ENCODE measurements at places on chromosomes 3 and 15.

DNA sequence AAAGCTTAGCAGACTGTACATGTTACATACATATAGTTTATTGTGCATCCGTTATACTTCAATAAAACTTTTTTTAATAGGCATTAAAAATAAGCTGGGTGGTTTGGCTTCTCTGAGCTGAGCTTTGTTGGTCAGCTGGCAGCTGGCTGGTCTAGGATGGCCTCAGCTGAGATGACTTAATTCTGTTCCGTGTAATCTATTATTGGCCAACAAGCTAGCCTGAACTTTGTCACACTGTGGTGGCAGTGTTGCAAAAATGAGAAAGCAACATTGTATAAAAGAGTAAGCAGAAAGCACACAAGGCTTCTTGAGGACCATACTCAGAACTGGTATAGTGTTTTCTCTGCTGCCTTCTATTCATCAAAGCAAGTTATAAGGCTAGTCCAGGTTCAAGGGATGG, 45.2 kb downstream of the CGGBP1 start:
- no peak for DNase-seq

- peak; percentile 31 for DNase-seq
Measured at GRCh38 chr3:72887705-72888545, at the start of gene GXYLT2. Gene GXYLT2, plus strand, starts transcription at chr3:72888046. Its CDS starts 188 bp downstream, at chr3:72888234.

DNA sequence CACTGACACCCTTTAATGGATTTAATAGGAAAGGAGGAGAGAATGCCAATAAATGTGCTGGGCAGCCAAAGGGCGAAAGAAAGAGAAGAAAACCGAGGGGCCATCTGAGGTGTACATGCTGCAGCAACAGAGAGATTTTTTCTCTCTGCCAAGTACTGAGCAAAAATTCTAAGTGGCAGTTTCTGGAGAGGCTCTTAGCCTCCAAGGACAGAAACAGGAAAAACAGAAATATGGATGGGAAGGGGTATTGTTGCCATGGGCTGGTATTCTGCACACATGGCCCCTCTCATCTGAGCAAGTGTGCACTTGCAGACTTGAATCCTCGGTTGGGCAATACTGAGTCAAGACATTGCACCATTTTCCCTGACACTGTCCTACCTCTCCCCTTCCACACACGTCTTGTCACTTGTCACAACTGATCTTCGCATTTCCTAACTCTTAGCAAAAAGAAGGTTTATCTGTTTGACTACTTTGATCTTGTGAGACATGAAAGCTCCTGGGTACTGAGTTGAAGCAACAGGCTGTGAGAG, 73.9 kb downstream of the PRICKLE2 start:
- no peak for DNase-seq

DNA sequence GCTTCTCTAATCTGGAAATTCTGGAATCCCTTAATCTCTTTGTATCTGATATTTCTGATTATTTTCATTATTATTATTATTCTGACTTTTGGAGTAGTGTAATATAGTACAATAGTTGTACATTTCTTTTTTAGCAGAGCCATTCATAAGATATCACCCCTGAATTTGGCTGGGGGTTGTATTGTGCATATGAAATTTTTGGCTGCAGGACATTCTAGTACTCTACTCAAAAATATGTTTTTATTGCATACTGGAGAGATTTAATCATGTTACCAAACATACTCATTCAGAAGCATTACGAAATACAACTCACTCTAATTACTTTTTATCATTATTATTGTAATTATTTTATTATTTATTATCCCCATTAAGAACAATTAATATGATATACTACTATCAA, 589.7 kb upstream of the KCNMB2 start:
- no peak for DNase-seq

DNA sequence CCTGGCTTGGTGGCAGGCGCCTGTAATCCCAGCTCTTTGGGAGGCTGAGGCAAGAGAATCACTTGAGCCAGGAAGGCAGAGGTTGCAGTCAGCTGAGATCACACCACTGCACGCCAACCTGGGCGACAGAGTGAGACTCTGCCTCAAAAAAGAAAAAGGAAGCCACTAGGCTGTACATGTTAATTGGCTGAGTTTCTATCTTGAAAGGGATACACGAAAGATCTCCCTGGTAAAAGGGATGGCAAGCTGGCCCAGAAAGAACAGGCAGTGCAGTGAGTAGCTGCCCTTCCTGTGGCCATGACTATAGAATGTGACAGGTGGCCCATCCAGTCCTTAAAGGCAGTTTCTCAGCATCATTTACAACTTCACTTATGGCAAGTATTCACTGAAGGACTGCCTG, 12.3 kb downstream of the LRIG1 start:
- no peak for DNase-seq

GRCh38 chr3:154132777-154133375, 11.7 kb downstream of the ARHGEF26 start:
- DNase-seq: peak; percentile 24

DNA sequence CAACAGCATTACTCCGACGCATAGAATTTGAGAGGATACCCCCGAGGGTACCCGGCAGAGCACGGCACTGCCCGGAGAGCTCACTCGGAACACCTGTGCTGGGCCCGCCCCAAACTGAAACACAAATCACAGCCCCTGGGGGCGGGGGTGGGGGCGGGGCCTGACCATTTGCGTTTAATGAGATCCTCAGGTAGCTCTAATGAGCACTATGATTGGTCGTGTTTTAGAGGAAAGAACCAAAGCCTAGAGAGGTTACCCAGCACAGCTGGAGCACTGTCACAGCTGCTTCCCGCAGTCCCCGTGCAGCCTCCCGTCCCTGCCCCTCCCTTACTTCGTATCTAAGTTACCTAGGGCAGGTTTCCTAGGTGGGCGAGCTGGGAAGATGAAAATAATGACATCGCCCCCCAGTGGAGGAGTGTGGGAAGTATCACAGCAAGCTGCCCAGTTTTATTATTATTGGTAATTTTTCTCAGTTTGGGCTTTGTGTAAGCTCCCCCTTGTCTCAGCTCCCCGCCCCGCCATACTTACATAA, 187.1 kb downstream of the PDE8A start:
- DNase-seq: peak; percentile 85

GRCh38 chr15:38461066-38461833, 7.3 kb downstream of the FAM98B start:
- no peak for DNase-seq

- peak; percentile 67 for DNase-seq
Measured at GRCh38 chr3:97821287-97821773, 481 bp upstream of the CRYBG3 start.

DNA sequence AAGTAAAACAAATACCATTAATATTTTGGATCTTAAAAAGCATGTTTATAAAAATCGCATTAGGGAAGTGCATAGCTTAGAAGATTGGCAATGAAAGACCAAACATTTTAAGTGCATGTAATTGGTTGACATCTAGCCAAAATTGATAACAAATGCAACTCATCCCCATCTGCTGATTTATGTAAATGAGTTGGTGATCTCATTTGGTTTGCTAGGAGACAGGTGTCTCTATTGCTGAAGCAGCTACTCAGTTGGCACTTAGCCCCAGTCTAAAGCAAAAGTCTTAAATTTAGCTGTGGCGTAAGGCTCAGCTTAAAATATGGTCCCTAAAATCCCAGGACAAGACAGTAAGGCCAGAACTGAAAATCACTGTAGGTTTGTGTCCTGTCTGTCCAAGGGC, 113.5 kb upstream of the CHL1 start:
- no peak for DNase-seq

- no peak for DNase-seq
Measured at GRCh38 chr3:131403216-131403895, 21.8 kb downstream of the NUDT16 start.

GRCh38 chr3:113086560-113087461, 96.0 kb downstream of the GTPBP8 start:
- no peak for DNase-seq

- DNase-seq: peak; percentile 68
Measured at GRCh38 chr15:66751579-66751978, 49.5 kb downstream of the SMAD6 start.

GRCh38 chr15:34182942-34183341, 27.0 kb downstream of the KATNBL1 start:
- DNase-seq: no peak

DNA sequence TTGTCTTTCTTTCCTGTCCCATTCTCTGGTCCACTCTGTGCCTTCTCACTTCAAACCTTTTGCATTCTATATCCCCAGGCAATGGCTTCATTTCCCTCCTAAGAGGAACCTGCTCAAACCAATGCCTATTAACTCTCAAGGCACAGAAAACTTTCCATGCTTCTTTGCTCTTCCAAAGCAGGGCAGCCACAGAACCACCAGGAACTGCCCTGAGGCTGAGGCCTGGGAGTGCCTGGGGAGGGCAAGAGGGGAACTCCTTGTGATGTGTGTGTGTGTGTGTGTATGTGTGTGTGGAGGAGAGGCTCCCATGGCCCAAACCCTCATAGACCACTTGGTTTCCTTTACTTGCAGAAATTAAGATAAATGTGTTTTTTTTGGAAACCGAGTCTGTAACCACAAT, 14.1 kb upstream of the PGPEP1L start:
- no peak for DNase-seq

DNA sequence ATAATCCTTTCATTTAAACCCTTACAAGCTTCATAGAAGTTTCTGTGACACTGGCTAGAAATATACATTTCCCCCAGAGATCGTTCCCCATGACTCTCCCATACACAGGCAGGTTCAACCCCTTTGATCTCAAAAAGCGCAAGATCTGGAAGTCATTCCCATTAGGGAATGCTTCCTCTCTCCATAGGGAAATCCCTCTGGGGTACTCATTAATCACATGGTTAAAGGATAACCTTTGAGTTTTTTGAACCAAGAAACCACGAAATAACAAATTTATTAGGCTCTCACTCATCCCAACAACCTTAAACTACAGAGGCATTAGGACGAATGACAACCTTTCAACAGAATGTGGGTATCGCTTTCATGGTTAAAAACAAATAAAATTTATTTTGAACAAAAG, 211.9 kb upstream of the PRICKLE2 start:
- no peak for DNase-seq

DNA sequence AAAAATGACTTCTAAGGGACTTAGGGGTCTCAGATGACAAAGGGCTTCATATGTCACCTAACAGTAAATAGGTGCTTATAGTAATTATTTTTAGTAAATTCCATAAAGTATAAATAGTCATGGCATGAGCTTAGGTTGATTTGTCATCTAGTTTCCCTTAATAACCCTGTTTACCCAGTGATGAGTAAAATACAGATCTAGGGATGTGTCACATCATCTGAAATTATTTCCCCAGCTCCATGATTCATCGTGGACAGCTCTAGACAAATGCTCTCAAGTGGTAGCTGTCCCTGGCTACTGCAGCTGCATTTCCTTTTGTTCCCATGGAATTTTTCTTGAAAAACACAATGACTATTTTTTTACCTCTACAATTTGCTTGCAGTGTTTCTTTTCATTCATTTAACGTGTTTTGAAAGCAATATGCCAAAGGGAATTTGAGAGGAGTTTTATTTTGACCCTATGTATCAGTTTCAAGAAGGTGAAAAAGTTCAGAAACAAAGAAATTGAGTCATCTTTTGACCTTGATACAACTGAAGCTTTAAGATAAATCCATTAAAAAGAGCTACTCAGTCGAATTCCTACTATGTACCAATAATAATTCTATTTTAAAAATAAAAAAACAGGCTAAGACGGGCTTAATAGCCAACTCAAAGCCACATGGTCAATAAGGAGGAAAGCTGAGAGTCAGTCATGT, 241.6 kb downstream of the KCNMB2 start:
- peak; percentile 6 for DNase-seq

DNA sequence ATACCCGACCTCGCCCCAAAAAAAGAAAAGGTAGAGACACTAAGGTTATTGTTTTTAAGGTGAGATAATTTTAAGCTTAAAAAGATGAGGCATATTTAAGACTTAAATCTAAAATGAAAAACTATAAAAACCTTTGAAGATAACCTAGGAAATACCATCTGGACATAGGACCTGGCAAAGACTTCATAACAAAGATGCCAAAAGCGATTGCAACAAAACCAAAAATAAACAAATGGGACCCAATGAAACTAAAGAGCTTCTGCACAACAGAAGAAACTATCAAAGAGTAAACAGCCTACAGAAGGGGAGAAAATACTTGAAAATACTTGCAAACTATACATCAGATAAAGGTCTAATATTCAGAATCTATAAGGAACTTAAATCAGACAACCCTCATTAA, 80.9 kb downstream of the TMCC1 start:
- DNase-seq: no peak

DNA sequence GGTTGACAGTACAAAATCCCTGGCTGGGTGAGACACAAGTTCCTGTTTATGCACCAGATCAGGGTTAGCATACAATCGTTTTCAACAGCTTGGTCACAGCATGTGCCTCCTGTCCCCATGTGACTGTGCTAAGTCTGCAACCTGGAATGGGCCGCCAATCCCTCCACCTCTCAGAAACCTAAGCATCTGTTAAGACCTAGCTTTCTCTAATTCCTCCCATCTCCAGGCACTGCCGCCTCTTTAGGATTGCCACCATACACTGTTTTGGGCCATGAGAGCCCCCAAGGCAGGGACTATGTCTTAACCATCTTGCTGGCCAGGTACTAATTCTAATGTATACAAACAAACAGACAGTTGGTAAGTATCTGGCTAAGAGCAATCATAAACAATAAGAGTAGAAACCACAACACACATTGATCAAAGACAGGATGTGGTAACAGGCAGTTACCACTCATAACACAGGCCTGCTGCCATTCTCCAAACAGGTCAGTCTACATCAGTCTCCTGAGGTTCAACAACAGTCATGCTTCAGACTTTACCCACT, 25.6 kb downstream of the SEC22C start:
- DNase-seq: no peak

DNA sequence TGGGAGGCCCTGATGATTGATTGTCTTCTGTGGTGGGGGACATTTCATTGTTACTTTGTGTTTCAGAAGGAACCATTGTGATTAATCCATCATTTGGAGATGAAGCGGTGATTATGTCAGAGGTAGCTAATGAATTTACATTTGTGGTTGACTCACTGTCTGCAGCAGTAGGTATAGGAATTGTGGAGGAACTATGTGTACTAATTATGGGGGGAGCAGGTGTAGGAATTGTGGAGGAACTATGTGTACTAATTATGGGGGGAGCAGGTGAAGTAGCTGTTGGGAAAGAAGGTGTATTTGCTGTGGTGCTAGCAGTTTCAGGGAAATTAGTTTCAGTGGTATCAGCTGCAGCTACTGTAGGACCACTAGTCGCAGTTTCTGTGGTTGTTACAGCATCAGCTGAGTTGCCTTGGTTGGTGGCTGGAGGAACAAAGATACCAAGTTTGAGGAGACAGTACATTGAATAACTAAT, 6.9 kb downstream of the MUC13 start:
- DNase-seq: no peak

- peak; percentile 26 for DNase-seq
Measured at GRCh38 chr3:49839193-49839809, 17.1 kb downstream of the TRAIP start.

DNA sequence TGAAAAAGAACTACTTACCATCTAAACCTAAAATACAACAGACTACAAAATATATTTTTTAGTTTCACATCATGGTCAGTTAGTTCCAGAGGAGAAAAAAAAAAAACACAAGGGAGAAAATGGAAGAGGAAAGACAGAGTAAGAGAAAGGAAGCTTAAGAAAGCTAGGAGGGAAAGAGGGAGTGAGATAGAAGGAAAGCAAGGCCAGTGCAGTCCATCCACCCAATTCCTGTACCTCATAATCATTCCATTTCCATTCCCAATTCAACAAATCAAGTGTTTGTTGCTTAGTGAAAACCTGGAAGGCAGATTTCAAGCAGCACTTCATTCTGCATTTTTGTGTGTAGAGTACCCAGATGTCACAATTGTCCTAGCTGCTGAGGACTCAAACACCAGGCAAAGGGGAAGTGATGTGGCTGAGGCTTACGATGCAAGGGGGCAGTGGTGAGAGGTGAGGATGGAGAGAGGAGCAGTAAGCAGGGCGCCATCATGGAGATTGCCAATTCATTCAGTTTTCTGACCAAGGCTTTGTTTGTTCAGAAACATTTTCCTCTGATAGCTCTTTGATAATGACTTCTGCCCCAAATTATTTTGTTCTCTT, 83.6 kb upstream of the GSK3B start:
- no peak for DNase-seq

All from COR-L47 (cell line).